ENCODE measurements at places on chromosomes 3 and 15.
A peak's percentile ranks its signal among the peaks of the same experiment; 100 is the strongest.

DNA sequence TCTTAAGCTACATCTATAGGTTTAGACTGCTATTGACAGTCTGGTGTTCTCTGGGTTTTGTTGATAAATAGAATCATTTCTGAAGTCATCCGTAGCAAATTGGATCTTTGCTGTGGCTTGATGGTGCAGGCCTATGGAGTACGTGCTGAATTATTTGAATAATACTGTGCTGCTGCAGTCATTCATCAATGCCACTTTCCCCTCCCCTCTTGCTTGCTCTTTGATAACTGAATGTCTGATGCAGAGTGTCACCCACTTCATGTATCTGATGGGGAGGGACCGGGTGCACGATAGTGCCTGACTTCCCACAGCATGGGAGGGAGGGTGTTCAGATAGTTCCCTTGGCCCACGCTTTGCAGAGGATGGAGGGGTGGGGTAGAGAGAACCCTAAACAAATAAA is 179.9 kb downstream of the AGBL1 start:
- DNase-seq = no peak

- no peak for DNase-seq
Measured at GRCh38 chr15:52037889-52038505, 19.0 kb downstream of the MAPK6 start.

GRCh38 chr15:70480196-70480856 is 283.0 kb downstream of the UACA start:
- no peak for DNase-seq

- DNase-seq = no peak
Measured at GRCh38 chr15:31131853-31132375, 30.4 kb upstream of the TRPM1 start.

DNA sequence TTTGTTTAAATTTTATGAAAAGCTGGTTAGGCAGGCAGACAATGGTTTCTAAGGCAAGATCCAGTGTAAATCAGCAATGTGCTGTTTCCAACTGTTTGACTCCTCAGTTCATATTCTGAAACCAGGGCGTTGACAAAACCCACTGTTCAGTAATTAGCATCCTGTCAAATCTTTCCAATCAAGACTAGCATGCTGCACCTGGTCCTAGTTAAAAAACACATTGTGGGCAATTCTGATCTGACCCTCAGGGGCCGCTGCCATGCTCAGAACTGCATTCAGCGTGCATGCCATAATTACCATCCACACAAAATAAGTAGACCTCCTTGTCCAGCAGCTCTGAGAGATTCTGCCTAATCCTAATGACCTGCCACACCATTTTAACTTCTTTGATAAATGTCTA is 20.9 kb upstream of the RBP1 start:
- no peak for DNase-seq

DNA sequence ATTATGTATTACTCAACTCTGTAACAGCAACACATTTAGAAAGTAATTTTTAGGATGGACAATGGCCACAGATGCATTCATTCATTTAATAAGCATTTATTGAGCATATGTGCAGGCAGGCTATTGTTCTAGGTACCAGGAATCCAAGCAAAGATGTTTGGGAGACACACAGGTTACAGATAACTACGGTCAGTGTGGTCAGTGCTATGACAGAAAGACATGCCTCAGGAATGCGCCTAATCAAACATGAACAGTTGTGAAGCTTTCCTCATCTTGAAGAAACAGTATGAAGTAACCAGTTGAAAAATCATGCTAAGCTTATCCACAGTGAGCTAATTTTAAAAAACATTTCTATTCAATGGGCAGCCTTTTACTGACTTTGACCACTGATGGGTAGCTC is 155.4 kb upstream of the CCDC54 start:
- no peak for DNase-seq

GRCh38 chr3:57974796-57975388 is 33.3 kb upstream of the FLNB start:
- DNase-seq = no peak

GRCh38 chr3:60282866-60283265 is 968.4 kb downstream of the FHIT start:
- DNase-seq = no peak

DNA sequence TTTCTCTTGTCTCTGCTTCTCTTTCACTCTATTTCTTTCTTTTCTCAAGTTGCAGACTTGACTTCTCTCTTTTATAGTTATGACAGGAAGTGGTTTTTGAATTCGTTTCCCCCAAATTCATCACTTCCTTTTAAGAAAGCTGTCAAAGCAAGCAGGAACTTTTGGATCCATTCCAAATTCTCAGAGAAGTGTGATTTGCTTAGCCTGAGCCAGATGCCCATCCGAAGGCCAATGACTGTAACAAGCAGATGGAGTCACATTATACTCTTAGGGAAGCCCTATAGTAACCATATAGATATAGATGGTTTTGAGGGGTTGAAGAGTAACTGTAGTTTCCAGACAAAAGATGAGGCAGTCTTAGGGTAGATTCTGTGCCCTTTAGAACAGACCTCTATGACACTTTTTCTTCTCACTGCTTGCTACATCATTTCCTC is 592.0 kb upstream of the KCNMB2 start:
- no peak for DNase-seq

GRCh38 chr3:189324538-189325138 is 152.9 kb downstream of the TPRG1 start:
- DNase-seq = peak; percentile 27

- no peak for DNase-seq
Measured at GRCh38 chr15:100788418-100789105, 91.1 kb upstream of the ALDH1A3 start.

GRCh38 chr15:69782809-69783208 is 314.9 kb downstream of the TLE3 start:
- DNase-seq = no peak

DNA sequence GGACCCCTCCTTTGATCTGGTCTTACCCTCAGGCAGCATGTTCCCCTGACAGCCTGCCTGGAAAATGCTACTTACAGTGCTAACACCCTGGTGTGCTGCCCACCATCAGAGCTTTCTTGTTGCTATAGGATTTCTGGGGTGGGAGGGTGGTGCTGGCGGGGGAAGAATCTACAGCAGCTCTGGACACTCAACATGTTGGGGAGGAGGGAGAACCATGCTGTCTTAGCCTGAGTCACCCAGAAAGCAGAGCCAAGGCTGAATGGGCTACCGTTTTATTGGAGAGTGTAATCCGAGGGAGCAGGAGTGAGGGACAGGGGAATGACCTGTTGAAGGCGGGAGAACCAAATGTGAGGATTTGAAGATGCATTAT is 45.6 kb downstream of the MFSD1 start:
- DNase-seq = no peak

DNA sequence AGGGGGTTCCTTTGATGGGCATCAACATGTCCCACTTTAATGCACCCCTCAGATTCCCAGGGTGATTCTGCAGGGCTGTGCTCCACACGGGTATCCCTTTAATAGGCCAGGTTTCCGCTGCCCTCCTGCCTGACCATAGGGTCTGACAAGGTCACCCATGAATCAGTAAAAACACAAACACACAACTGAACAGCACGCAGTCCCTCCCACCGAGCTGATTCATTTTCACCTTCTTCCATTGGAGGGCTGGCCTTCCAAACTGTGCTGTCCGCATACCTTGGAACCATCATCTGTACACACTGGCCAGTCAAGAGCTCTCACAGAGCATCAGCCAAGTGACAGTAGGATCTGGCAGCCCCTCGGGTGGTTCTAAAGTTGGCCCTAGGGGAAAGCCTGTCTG is 93.7 kb downstream of the FBLN2 start:
- DNase-seq = no peak

- no peak for DNase-seq
Measured at GRCh38 chr3:99808163-99808794, 9.4 kb upstream of the CMSS1 start.

DNA sequence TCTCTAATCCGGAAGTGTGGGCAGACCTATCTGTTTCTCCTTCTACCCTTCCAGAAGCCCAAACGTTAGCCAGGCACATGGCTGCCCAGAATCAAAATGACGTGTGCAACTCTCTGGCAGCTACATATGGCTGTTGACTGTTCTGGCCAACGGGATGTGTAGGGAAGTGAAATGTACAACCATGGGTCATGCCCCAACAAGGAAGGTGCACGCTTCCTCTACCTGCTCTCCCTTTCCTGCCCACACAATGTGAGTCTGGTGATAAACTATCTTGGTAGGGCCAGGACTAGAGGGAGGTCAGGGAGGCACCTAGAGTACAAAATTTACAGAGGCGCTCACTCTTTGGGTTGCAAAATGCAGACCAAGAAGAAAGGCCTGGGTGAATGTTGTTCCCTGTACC is 495.9 kb upstream of the PROK2 start:
- no peak for DNase-seq

DNA sequence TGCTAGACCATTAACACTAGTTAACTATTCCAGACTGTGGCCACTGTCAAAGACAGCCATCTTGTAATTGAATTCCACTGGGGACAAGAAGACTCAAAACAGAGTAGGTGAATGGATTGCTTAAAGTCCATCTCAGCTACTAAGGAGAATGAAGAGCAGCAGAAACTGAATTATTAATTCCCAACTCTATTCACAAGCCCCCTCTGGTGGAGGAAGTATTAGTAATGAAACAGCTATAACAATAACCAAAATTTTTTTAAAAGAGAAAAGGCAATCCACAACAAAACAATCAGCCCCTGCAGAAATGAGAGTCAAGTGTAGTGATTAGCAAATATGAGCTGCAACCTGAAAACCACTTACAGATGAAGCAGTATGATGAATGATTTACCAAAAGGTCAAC is 302.8 kb downstream of the FHIT start:
- DNase-seq = no peak

DNA sequence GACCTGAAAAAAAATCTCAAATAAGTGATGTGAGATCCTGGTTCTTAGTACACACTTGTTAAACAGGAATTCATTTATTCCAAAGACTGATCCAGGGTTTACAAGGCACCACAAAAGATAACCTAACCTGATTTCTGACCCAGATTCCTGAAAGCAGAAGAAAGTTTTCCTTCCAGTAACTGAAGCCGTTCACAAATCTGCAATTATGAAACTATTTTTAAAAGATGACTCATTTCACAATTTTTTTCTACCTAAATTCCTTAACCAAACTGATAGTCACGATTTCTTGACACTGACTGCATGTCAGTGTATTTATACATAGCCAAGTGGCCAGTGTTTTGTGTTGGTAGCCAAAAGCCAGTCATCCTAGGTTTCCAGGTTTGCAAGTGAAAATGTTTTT is 17.1 kb downstream of the SLC9A9 start:
- DNase-seq = no peak

- no peak for DNase-seq
Measured at GRCh38 chr15:72197041-72197459, 537 bp downstream of the GRAMD2A start.

- DNase-seq = no peak
Measured at GRCh38 chr3:94225148-94225865, 162.4 kb downstream of the NSUN3 start.

- DNase-seq = no peak
Measured at GRCh38 chr3:38579141-38579540, 70.3 kb downstream of the SCN5A start.

- no peak for DNase-seq
Measured at GRCh38 chr3:119741657-119742590, 39.1 kb downstream of the CFAP91 start.

DNA sequence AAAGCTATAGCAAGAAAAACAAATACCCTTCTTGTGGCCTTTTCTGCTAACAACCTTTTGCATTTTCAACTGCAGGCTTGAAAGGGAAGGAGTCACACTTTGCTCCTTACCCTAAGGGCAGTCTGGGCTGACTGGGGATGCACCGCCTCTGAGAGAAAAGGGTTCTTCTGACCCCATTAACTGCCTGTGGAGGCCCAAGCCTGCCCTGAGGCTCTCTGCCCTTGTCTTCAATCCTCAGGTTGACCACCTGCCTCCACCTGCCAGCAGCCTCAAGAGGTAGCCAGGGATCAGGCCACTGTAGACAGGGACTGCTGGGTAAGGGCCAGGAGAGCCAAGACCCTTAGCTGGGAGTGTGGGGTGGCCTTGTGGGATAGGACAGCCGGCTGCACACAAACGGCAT is 93.8 kb downstream of the SQOR start:
- DNase-seq = no peak

DNA sequence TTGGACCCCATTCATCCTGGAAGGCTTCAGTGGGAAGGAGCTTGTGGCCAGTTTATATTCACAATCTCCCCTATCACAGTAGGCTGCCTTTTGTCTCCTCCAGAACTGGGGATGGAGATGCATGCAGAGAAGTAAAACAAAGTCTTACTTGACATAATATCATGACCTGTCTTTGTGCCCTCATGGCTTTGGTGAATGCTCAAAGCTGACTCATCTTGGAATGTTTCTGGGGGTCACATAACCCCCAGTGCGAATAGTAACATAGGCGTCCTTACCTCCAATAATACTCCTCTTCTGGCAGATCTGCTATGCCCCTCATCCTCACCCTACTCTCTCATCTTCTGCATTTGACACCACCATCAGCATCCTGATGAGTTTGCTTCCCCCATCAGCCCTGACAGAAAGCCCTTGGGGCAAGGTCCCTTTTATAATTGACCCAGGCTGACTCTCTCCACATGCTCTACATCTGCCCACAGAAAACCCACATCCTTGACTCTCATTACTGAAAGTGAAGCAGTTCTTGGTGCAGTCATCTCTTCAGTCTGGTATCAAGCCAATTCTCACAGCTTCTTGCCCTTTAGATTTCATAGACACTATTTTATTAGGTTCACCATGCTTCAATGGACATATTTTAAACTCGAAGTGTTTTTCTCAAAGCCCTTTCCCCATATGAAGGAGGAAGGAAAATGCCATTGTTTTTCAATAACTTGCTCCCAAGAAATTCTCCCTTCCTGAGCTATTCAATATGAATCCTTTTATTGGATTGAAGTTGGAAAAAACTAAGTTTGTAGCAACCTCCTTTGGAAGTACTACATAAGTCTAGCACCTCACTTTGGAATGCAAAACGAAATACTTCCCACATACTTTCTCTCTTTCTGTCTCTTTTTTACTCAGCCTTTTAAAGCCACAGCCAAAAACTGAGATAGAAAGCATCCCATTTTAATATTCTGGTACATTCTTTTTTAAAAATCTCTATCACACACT is 36.6 kb downstream of the OSTN start:
- no peak for DNase-seq

DNA sequence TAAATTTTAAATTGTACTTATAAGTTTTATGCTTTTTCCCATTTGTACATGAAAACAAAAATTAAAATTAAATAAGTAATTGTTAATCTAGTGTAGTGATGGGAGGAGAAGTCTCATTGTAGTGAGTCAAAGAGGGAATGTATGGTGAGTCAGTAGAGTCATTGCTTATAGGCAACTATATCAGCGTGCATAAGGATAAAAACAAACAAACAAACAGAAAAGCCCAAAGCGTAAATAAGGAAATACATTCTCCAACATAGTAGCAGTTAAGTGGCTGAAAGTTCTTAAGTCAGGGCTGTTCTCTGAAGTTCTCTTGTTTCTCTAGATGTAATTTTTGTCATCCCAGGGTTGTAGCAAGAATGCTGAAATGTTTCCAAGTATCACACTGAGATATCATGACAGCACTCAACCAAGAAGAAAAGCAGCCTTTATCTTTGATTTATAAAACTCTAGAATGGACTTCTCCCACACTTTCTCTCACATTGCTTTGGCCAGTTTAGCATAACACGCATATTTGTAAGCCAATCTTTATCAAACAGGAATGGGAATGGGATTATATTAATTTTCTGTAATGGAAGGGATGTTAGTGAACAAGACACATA is 184.1 kb upstream of the TP63 start:
- DNase-seq = no peak

Measured in stimulated activated CD4-positive, alpha-beta T cell treated with anti-CD3 and anti-CD28 coated beads, Interleukin-15, amount 100 ng/mL, for 1 hour (primary cell).